T1000 (cell line): ENCODE measurements at places on chromosomes 16 and 17.

- no peak for DNase-seq
These were observed 21.2 kb downstream of the TBX2 start for GRCh38 chr17:61420745-61421398.

DNA sequence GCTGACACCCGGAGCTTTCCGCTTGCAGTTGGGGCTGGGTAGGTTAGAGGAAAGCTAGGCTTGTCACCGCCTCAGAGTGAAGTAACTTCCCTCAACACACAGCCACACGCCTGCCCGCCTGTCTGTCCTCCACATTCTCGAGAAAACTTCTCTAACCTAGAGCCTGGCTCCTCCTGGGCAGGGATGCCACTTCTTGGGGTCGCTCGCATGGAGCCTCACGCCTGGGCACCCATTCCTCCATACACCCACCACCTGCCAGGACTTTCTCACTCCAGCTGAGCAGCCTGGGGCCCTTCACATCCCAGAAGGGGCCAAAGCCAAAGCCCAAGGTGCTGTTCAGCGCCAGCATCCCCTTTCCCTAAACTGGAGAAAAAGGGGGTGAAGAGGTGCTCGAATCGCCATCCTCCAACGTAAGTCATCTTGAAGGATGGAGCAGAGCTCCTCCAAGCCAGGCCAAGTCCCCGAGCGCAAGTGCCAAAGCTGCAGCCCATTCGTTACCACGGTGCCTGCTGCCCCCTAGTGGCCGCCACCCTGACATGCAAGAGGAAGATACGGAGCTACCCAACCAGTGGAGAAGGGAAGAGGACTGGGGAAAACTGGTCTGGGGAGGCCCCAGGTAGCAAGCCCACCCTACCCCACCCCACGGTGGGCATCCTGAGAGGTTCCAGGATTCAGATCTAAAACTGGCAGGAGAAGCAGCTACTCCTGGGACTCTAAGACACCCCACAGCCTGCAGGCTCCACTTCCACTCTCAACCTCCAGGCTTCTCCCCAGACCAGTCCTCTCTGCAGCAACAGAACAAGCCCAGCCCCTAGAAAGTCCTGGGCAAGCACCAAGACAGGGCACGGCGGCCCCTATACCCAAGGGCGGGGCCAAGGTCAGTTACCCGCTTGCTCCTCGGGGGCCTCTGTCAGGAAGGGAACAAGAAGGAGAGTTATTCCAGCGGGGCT lies 63.1 kb downstream of the MYO18A start:
- DNase-seq = peak; percentile 57

DNA sequence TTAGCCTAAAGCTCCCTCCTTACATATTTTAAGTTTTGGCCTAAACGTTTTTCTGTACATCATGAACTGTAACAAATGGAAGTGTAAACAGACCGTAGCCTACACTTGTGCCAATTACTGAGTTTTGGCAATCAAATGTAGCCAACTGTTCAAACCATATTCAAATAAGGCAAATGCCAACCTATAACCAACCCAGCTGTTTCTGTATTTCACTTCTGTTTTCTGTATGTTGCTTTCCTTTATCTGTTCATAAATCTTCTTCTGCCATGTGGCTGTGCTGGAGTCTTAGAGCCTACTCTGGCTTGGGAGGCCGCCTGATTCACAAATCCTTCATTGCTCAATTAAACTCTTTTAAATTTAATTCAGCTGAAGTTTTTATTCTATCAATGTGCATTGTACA lies 6.9 kb upstream of the C16orf78 start:
- DNase-seq = no peak

- no peak for DNase-seq
These were observed 59.3 kb downstream of the ASIC2 start for GRCh38 chr17:33233811-33234177.

- DNase-seq = no peak
These were observed 34.1 kb downstream of the NQO1 start for GRCh38 chr16:69691980-69692911.

DNA sequence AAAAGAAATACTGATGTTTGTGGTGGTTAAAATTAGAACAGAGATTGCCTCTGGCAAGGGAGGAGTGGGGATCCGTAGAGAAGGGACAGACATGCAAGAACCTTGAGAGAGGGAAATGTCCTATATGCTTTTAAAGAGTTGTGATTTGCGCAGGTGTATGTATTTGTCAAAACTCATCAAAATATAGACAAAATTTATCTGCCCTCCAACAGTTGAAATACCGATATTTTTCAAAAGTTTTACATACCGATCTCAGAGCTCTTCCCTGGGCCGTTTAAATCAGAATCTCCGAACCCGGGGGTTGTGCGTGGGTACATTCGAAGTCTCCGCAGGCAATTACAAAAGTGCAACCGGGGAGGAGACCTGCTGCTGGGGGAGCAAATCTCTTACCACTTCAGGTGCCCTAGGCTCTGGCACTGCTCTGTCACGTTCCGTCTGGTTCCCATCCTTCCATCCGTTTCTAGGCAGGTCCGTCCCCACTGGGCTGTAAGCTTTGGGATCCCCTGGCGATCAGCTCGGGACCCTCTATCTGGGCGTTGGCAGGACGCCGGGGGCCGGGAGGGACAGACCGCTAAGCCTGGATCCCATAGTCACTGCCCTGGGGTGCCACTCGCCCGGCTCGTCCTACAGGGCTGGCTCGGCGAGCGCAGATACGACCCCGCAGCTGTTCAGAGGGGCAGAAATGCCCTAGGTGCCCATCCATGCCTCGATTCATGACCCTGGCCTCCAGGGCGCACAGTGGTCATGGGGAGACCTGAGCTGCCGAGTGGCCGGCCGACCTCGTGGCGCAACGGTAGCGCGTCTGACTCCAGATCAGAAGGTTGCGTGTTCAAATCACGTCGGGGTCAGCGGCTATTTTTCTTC lies 4.2 kb downstream of the BORCS6 start:
- peak; percentile 87 for DNase-seq

GRCh38 chr16:20765732-20766131 lies 1.9 kb downstream of the ACSM3 start:
- no peak for DNase-seq

DNA sequence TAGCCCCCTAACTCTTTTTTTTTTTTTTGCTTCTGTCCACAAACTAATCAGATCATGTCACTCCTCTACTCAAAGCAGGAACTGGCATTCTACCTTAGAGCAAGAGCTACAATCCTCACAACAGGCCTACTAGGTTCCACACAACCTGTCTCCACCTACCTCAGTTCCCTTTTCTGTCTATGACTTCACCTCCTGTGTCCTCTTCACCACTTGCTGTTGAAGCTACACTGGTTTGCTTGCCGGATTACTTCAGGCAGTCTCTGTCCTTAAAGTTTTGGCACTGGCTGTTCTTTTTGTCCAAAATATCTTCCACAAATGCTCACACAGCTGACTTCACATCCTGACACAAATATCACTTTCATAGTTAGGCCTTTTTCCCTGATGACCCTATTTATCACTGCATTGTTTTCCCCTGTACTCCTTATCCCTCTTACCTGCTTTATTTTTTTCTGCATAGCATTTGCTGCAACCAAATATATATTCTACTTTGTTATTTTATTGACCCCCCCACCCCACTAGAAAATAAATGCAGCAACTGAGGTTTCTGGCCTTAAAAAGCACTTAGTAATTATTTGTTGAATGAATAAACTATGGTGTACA lies 72.0 kb downstream of the KANSL1 start:
- DNase-seq = no peak

DNA sequence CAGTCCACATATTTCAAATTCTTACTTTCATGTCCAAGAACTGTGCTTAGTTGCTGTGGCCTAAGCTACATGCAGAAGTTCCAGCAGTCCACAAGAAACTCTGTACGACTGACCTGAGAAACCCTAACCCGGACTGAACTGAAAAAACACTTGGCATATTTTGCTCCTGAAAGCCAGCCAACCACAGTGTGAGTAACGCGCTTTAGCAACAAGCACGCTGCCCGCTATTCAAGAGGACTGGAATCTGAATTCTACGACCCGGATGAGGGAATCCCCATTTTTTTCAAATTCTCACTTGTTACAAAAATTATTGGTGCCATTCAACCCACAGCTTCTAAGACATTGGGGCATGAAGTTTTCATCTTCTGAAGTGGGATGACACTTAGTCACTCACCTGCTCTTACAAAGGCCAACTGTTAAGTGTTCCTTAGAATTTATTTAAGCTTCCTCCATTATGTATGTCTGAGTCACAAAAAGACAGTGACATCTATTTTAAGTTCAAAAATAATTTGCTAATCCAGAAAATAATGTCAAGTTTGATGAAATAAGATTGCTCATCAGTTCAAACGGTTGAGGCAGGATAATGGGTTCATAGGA lies 78.7 kb downstream of the CDYL2 start:
- no peak for DNase-seq

DNA sequence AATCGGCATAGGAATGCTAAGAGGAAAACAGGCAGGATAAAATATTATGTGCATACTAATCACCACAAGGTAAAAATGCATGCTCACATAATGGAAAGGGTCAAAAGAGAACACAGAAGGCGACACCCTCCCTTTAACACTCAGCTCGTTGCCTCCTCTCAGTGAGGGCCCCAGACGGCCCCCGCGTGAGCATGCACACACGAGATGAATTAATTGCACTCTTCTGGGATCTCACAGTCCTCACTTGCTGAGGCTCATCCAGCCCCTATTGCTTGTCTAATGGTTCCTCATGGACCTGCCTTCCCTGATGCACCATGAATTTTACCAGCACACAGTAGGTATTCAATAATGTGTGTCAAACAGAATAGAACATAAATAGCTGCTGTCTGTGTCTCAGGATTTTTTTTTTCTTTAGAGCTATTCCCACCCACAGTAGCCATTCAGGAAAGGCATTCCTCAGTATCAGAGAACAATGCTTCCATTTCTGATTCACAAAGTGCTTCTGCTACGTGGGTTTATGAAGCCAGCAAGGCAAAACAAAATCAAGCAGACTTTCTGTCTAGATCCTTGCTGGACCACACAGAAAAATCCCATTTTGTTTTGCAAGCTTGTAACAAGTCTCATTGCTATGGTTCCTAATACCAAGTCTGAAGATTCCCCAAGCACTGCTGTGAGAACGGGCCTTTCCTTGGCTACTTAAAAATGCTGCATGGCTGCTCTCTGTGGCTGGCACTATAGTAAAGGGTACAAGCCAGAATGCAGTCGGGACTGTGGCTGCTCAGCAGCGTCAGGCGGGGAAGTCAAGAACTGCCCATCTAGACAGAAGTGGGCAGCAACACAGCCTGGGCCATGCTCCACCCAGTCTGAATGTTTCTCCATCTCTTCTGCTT lies 43.6 kb downstream of the TOM1L2 start:
- DNase-seq = no peak

- no peak for DNase-seq
These were observed 22.8 kb downstream of the ZNF423 start for GRCh38 chr16:49833085-49833484.

GRCh38 chr17:79006794-79007503 lies 2.6 kb downstream of the CANT1 start:
- DNase-seq = no peak

- DNase-seq = no peak
These were observed 2.8 kb downstream of the ELOB start for GRCh38 chr16:2774161-2774891.

DNA sequence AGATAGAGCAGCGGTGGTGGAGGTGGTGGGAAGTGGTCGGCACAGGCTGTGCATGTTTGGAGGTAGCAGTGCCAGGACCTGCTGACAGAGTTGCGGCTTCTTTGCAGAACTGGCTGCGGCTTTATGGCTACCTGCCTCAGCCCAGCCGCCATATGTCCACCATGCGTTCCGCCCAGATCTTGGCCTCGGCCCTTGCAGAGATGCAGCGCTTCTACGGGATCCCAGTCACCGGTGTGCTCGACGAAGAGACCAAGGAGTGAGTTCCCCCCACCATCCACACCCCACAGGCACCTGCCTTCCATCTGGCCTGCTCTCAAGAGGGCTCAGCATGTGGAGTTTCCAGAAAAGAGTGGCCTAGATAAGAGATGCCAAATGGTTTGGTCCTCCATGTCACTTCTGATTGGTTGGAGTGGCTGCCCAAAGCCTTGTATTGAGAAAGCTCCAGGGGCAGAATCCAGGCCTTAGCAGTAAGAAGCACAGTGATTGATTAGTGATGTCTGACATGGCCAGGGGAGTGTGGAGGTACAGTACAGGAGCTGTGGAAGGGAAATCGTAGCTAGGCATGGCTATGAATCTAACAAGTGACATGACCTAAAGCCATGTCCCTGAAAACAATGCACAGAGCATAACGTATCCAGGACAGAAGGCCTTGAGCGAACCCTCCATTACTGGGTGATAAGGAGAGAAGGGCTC lies 12.0 kb downstream of the MMP15 start:
- DNase-seq = no peak

DNA sequence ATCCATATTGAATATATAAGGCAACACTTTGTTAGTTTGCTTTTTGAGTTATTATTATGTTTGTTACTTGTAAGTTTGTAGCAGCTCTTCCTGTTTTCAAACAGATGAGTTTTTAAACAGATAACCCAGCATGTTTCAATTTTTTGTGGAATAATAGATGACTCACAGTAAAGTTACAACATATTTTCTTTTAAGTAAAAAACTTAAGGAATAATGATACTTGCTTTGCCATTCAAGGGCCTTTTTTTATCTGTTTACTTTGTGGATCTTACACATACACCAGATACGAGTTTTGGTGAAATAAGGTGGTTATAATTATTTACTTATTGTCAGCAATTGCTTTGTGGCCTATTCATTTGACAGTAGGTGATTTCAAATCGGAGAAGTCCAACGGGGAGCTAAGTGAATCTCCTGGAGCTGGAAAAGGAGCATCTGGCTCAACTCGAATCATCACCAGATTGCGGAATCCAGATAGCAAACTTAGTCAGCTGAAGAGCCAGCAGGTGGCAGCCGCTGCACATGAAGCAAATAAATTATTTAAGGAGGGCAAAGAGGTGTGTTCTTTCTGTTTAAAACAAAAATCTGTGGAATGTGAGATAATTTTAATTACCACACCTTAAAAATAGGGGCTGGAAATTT lies 66.3 kb downstream of the BPTF start:
- DNase-seq = no peak

DNA sequence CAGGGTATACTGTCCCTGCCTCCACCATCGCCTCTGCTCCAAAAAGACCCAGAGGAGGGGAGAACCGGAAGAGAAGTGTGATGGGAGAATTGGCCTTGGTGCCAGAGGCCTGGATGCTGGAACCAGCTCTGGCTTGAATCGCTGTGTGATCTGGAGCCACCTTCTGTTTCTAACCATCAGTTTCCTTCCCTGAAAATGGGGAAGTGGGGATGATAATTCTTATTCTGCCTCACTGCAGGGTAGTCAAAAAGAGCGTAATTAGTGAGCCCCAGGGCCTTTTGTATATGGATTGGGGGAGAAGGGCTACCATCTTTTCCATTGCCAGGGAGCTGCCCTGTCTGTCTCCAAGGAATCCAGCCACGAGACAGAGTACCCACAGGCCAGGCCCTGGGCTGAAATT lies 52.2 kb downstream of the CCT6B start:
- no peak for DNase-seq

GRCh38 chr17:67491681-67492024 lies 114.6 kb downstream of the PITPNC1 start:
- DNase-seq = no peak
